H9 (cell line): ENCODE measurements at places on chromosomes 2 and 18. TPM values are rescaled to one million over a fixed set of nuclear protein-coding genes. Genes with fewer than 3 reads are reported as not detected.

Gene EVA1A
- total RNA-seq, result 0.68 and 1.7 TPM in 2 replicates

Gene CRYGD
- total RNA-seq, result not detected in 2 replicates

Gene SANBR
- 8.9 and 10.1 TPM in 2 replicates for total RNA-seq

Gene CHRNG
- not detected in 2 replicates for total RNA-seq

Gene ABCG8
- total RNA-seq, result not detected in 2 replicates

Gene ACMSD
- total RNA-seq, result not detected in 2 replicates

Gene MIB1
- total RNA-seq, result 45.7 and 48.8 TPM in 2 replicates

Gene EVX2
- not detected in 2 replicates for total RNA-seq

Gene FASTKD2
- 39.2 and 40.1 TPM in 2 replicates for total RNA-seq

Gene LINC00305
- not detected in 2 replicates for total RNA-seq

Gene KIAA2012
- not detected in 2 replicates for total RNA-seq

- H3K27ac ChIP-seq, result no peak overlapping the region
- no peak overlapping the region for H3K4me3 ChIP-seq
- no peaks in the 10 kb centered on the region for H3K4me1 ChIP-seq
- peaks cover 22% of the 10 kb centered on the region for H3K36me3 ChIP-seq
Measured at GRCh38 chr2:126496493-126496892, 159.5 kb upstream of the GYPC start.

DNA sequence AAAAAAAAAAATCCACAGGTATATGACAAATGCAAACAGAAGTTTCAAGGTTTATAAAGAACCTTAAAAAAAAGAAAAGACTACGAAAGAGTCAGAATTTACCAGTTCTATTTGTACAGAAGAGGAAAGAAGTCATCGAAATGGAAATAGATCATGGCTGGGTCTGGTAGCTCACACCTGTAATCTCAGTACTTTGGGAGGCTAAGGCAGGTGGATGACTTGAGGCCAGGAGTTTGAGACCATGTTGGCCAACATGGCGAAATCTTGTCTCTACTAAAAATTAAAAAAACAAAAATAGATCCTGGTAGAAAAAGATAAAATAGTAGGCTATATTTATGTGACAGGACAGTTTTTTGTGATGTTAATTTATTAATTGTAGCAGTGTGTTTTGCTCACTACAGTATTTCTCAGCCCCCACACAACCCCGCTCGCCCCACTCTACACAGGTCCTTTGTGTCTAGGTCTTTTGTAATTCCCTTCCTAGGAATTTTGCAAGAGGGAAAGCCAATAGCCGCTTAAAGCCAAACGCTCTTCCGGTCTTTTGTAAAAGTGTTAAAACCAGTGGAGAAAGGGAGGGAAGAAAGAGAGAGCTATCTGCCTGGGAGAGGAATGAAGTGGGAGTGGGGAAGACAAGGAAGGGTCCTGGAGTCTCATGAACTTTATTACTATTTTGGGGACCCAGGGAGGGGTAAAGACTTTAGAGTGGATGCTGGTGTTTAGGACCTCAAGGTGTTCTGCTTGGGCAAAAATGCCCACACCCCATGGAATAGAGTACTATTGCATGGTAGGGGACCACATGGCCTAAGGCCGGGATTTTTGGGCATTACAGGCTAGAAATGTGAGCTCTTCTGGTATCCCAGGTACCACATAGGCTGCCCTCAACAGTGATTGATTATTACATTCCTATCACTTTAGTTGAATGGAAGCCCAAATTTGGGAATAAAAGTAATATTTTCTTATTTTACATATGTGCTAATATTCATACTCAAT, 59.4 kb upstream of the XPO1 start:
- H3K27ac ChIP-seq, result peak overlapping the region; percentile 93
- H3K4me1 ChIP-seq, result peaks cover 4% of the 10 kb centered on the region
- H3K36me3 ChIP-seq, result peaks cover 10% of the 10 kb centered on the region

DNA sequence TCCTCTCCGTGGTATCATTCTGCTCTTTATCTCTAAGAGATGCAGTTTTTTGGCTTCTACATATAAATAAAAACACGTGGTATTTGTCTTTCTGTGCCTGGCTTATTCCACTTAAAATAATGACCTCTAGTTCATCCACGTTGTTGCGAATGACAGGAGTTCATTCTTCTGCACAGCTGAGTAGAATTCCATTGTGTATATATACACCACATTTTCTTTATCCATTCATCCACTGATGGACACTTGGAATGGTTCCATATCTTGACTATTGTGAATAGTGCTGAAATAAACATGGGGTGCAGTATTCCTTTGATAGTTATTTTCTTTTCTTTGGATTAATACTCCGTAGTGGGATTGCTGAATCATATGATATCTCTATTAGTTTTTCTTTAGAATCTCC, 262.3 kb downstream of the SOX11 start:
- no peaks in the 10 kb centered on the region for H3K27me3 ChIP-seq
- H3K36me3 ChIP-seq, result no peaks in the 10 kb centered on the region
- no peaks in the 10 kb centered on the region for H3K4me1 ChIP-seq
- no peak overlapping the region for H3K4me3 ChIP-seq
- H3K27ac ChIP-seq, result no peak overlapping the region

- H3K4me1 ChIP-seq, result no peaks in the 10 kb centered on the region
- H3K27ac ChIP-seq, result no peak overlapping the region
- no peaks in the 10 kb centered on the region; the same call in 2 of the 3 replicates for H3K36me3 ChIP-seq
- H3K4me3 ChIP-seq, result no peak overlapping the region
- no peaks in the 10 kb centered on the region for H3K27me3 ChIP-seq
Measured at GRCh38 chr18:51821610-51822009, 518.4 kb upstream of the DCC start.

- H3K4me1 ChIP-seq, result peaks cover 2% of the 10 kb centered on the region; the same call in 1 of the 2 replicates
- H3K36me3 ChIP-seq, result no peaks in the 10 kb centered on the region
- H3K4me3 ChIP-seq, result no peak overlapping the region
Measured at GRCh38 chr2:209685963-209686362, 85.7 kb upstream of the UNC80 start.

- no peak overlapping the region for H3K27ac ChIP-seq
- no peaks in the 10 kb centered on the region for H3K36me3 ChIP-seq
- no peaks in the 10 kb centered on the region for H3K27me3 ChIP-seq
- no peak for DNase-seq
- H3K4me3 ChIP-seq, result no peak overlapping the region
Measured at GRCh38 chr2:151842830-151843690, 14.8 kb upstream of the ARL5A start.

DNA sequence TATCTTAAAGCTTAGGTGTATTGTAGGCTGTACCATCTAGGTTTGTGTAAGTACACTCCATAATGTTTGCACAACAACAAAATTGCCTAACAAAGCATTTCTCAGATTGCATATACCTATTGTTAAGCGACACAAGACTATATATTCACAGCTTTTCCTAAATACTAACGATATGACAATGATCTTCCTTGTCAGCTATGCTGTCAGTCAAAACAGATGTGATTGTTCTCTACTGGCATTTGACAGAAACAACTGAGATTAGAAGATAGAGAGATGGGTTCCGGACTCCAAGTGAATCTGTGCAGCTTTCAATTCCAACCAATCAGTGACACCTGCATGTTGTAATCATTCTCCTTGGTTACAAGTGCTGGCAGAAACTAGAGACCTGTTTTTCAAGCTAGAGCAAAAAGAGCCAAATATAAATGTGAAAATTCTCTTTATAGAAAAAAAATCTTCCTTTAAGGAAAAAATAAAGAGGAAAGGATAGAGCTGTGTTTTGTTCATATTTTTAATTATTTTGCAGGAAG, 1232.3 kb upstream of the SLC39A10 start:
- no peaks in the 10 kb centered on the region for H3K4me1 ChIP-seq
- DNase-seq, result no peak
- no peak overlapping the region for H3K27ac ChIP-seq
- H3K4me3 ChIP-seq, result no peak overlapping the region
- H3K36me3 ChIP-seq, result no peaks in the 10 kb centered on the region
- no peaks in the 10 kb centered on the region for H3K27me3 ChIP-seq

DNA sequence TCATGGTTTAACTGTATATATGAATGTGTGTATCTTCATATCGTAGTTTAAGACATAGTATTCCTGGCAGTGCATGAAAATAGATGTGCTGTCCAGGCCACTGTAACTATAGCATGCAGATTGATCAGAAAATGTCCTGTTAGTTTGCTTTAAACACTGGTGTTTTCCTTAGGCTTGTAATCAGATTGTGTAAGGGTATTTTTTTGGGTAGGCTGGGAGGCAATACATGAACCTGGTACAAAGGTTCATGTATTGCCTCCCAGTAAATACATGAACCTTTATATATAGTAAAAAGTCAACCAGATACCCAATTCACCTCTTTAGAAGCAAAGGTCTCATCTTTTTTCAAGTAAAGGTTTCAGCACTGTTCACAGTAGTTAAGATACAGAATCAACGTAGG, 1.6 kb downstream of the COQ10B start:
- no peak overlapping the region for H3K27ac ChIP-seq
- H3K36me3 ChIP-seq, result peaks cover 3% of the 10 kb centered on the region; the same call in 1 of the 2 replicates
- no peaks in the 10 kb centered on the region for H3K4me1 ChIP-seq
- H3K27me3 ChIP-seq, result no peaks in the 10 kb centered on the region

- H3K4me3 ChIP-seq, result no peak overlapping the region
- 0 out of 3 replicates have a peak, but pooled peaks cover 1% of the 10 kb centered on the region for H3K36me3 ChIP-seq
- H3K27ac ChIP-seq, result no peak overlapping the region
Measured at GRCh38 chr2:111535404-111535803, 348.6 kb downstream of the ANAPC1 start.

DNA sequence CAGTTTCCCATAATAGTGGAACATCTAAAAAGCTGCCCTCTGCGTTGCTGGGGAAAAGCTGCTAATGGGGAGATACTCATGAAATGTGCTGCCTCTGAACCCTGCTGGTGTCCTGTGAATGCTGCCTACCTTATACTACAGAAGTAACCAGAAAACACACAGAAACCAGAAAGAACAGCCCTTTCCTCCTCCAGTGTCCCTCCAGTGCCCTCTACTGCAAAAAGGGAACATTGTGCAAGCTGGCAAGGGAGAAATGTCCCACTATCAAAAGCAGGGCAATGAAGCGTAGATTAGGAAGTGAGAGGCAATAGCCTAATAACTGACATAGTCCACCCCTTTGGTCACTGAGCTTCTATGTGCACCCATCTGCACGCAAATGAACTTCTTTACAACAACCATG, 162.7 kb upstream of the ETAA1 start:
- H3K36me3 ChIP-seq, result no peaks in the 10 kb centered on the region
- H3K27ac ChIP-seq, result no peak overlapping the region
- no peaks in the 10 kb centered on the region for H3K27me3 ChIP-seq
- H3K4me1 ChIP-seq, result no peaks in the 10 kb centered on the region
- DNase-seq, result peak; percentile 36

DNA sequence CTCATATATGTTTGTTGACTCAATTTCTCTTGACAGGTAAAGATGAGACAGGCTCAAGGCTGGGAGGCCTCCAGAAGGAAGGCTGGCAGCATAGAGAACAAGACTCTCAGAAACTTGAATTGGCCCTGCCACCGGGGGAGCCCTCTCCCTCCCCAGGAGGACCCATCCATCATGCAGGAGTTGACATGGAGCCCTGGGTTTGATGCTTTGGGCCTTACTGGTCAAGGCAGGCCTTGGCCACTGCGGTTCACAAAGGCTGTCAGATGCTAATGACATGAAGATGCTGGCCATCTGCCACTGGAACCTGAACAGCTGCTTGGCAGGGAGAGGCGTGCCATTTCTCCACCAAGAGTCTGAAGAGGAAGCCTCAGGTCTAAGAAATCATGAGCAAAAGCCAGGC, 193.6 kb downstream of the MTCL1 start:
- no peaks in the 10 kb centered on the region for H3K27me3 ChIP-seq
- peak; percentile 36 for DNase-seq
- no peaks in the 10 kb centered on the region for H3K4me1 ChIP-seq
- peaks cover 14% of the 10 kb centered on the region for H3K36me3 ChIP-seq
- H3K27ac ChIP-seq, result no peak overlapping the region

DNA sequence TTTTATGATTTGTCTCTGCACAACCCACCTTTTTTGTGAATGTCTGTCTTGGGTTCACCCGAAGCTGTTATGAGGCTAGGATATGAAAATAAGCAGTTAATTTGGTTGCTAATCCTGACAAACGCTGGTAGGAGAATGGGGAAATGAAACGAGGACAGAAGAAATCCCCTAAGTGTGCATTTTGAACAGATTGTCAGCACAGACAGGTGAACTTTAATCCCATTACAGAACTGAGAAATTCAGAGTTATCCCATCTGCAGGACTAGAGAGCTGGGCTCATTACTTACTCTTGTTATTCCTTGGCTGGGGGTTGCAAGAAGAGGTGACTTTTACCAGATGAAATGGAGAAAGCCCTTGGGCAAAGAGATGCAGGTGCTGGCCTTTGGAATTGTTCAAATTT, 123.3 kb upstream of the NYAP2 start:
- H3K4me1 ChIP-seq, result no peaks in the 10 kb centered on the region
- no peak overlapping the region for H3K4me3 ChIP-seq
- H3K27me3 ChIP-seq, result no peaks in the 10 kb centered on the region
- DNase-seq, result no peak

DNA sequence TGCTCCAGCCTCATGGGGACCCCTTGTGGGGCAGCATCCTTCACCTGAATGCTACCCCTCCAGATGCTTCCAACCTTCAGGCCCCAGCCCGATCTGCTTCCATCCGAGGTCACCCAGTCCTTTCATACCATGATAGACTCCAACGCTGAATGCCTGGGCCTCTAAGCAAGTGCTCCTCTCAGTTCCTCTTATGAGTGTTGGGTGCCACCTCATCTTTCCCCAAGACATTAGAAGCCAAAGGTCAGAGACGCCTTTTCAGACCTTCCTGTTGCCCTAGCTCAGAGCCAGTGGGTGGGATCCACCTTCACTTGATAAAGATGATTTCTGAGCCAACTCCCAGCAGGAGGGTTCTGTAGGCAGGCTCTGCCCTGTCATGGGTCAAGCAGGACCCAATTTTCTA, 174.5 kb upstream of the MGAT5 start:
- no peaks in the 10 kb centered on the region for H3K27me3 ChIP-seq
- DNase-seq, result no peak
- H3K4me3 ChIP-seq, result no peak overlapping the region
- H3K36me3 ChIP-seq, result no peaks in the 10 kb centered on the region

DNA sequence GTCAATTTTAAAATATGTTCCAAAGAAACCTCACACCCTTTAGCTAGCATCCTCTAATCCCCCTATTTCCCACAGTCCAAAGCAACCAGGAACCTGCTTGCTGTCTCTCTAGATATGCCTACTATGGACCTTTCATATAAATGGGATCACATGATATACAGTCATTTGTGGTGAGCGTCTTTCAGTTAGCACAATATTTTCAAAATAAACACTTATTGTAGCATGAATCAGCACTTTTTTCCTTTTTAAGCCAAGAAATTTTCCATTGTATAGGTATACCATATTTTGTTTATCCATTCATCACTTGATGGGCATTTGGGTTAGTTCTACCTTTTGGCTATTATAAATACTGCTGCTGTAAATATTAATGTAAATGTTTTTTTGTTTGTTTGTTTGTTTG, 223.0 kb upstream of the DOK6 start:
- no peak overlapping the region for H3K4me3 ChIP-seq
- H3K36me3 ChIP-seq, result peaks cover 2% of the 10 kb centered on the region
- no peaks in the 10 kb centered on the region for H3K27me3 ChIP-seq

DNA sequence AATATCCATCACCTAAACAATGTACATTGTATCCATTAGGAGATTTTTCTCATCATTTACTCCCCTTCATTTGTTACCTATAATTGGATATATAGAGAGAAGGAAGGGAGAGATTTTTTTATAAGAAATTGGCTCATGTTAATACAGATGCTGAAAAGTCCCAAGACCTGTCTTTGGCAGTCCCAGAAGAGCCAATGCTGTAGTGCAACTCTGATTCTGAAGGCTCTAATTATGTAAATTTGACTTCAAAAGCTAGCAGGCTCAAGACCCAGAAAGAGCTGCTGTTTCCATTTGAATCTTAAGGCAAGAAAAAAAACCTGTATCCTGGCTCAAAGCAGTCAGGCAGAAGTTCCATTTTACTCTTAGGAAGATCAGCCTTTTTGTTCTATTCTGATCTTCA, 1245.5 kb upstream of the FAM98A start:
- no peaks in the 10 kb centered on the region for H3K27me3 ChIP-seq
- DNase-seq, result no peak
- H3K4me3 ChIP-seq, result no peak overlapping the region
- H3K4me1 ChIP-seq, result no peaks in the 10 kb centered on the region
- no peak overlapping the region for H3K27ac ChIP-seq
